ENCODE measurements at places on chromosomes 2 and 18. TPM values are rescaled to one million over a fixed set of nuclear protein-coding genes. Genes with fewer than 3 reads are reported as not detected.

Gene PPP4R1
- total RNA-seq = 136 TPM

Gene GCG
- not detected for total RNA-seq

Gene KCNE4
- 30.5 TPM for total RNA-seq

Gene BOLL
- total RNA-seq = not detected

Gene SRD5A2
- total RNA-seq = 11.4 TPM

Gene SFXN5
- total RNA-seq = 11.1 TPM

Gene MFSD2B
- total RNA-seq = 0.12 TPM

Gene CD302
- 27.4 TPM for total RNA-seq
